Kidney (tissue), 22 donors: ENCODE measurements at places on chromosomes 12 and 14.

DNA sequence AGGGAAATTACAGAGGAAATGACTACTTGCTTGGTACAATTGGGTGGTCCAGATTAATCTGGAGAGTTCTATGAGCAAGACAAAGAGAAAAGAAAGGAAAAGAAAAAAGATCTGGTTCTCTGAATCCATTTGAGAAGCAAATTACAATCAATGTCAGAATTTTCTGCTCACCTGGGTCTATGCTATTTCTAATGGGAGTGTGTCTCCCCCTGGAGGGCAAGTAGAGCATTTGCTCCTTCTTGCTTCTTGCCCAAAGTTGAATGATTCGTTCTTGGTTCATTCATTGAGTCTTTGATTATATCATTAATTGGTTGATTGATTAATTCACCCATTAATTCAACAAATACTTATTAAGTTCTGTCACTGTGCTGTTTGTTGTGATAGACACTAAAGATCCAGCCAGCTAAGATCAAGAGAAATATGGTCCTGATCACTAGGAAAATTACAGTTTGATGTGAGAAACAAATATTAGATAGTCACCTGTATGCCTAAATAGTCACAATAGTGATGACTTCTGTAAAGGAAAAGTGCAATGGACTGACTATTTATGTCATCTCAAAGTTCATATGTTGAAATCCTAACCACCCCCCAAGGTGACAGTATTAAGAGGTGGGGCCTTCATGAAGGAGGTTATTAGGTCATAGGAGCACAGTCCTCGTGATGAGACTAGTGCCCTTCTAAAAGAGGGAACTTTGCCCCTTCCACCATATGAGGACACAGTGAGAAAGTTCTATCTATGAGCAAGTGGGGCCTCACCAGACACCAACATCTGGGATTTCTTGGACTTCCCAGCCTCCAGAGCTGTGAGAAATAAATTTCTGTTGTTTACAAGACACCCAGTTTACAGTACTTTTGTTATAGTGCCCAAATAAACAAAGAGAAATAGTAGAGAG, 8.0 kb upstream of the ASB8 start:
- H3K27ac ChIP-seq = no peak overlapping the region
- H3K4me3 ChIP-seq = no peak overlapping the region
- peak; percentile 58 for DNase-seq
- H3K27me3 ChIP-seq = no peaks in the 10 kb centered on the region
- no peaks in the 10 kb centered on the region for H3K36me3 ChIP-seq

- H3K4me3 ChIP-seq = no peak overlapping the region
- H3K36me3 ChIP-seq = no peaks in the 10 kb centered on the region
- H3K27me3 ChIP-seq = no peaks in the 10 kb centered on the region
- no peak overlapping the region for H3K27ac ChIP-seq
- DNase-seq = no peak
Measured at GRCh38 chr12:127162307-127162706, 1104.7 kb upstream of the TMEM132C start.

DNA sequence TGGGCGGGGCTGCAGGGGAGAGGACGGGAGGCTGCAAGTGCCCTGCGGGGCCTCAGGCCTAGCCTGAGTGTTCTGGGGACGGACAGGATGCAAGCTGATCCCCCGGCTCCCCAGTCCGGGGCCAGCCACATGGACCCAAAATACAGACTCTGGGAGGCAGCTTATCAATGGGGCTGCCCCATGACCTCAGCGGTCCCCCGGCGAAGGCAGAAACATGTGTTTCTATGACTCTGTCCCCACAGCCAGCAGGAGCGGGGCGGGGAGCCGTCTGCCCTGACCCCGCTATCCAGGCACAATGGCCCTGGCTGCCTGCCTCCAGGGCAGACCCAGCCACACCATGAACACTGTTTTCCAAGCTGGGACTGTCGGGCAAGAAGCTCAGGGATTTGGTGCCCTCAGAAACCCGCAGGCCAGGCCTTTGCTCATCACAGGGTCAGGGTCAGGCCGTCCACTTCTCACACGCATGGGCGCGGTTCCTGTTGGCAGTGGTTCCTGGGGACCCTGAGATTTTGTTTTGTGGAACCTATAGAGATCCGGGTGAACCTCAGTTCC, 75.0 kb downstream of the RFLNA start:
- H3K4me3 ChIP-seq = no peak overlapping the region
- peaks cover 26% of the 10 kb centered on the region for H3K36me3 ChIP-seq
- H3K4me1 ChIP-seq = peaks cover 31% of the 10 kb centered on the region
- DNase-seq = no peak

- no peak overlapping the region for H3K27ac ChIP-seq
- no peak overlapping the region for H3K4me3 ChIP-seq
- no peaks in the 10 kb centered on the region for H3K27me3 ChIP-seq
Measured at GRCh38 chr14:90781344-90781761, 34.9 kb downstream of the TTC7B start.

- peak overlapping the region; percentile 67 for H3K4me3 ChIP-seq
- H3K4me1 ChIP-seq = peaks cover 3% of the 10 kb centered on the region
- peaks cover 2% of the 10 kb centered on the region for H3K36me3 ChIP-seq
- no peak for DNase-seq
Measured at GRCh38 chr14:24213866-24214662, 776 bp upstream of the CHMP4A start.

- no peak overlapping the region for H3K4me3 ChIP-seq
- H3K4me1 ChIP-seq = no peaks in the 10 kb centered on the region
- H3K36me3 ChIP-seq = no peaks in the 10 kb centered on the region
- no peak for DNase-seq
- H3K27ac ChIP-seq = no peak overlapping the region
Measured at GRCh38 chr12:101204602-101205304, 5.3 kb downstream of the SLC5A8 start.

- no peaks in the 10 kb centered on the region for H3K4me1 ChIP-seq
- no peak for DNase-seq
- no peak overlapping the region for H3K27ac ChIP-seq
- no peaks in the 10 kb centered on the region for H3K27me3 ChIP-seq
- H3K36me3 ChIP-seq = no peaks in the 10 kb centered on the region
Measured at GRCh38 chr14:65301862-65302539, 110.5 kb upstream of the FUT8 start.

- no peaks in the 10 kb centered on the region for H3K27me3 ChIP-seq
- DNase-seq = no peak
- no peak overlapping the region for H3K27ac ChIP-seq
- H3K4me3 ChIP-seq = no peak overlapping the region
- no peaks in the 10 kb centered on the region for H3K36me3 ChIP-seq
Measured at GRCh38 chr12:17489452-17489851, 600.5 kb downstream of the RERGL start.

DNA sequence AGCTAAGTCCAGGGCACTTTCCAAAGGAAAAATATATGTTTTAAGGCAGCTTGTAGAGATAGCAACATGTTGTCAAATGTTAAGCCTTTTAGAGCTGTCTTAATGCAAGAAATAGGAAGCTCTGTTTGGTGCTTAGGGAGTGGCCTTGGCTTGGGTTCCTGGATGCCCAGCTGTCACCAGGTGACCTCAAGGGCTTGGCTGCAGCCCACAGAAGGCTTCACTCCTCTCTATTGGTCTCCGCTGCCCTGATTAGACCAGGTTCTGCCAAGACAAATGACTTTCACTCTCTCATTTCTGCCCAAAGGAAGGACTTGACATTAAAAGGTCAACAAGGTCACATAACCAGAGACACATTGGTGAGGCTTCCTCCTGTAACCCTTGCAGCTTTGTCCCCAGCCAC, 76.8 kb downstream of the WSCD2 start:
- no peak overlapping the region for H3K27ac ChIP-seq
- H3K36me3 ChIP-seq = no peaks in the 10 kb centered on the region
- no peak overlapping the region for H3K4me3 ChIP-seq
- DNase-seq = no peak
- no peaks in the 10 kb centered on the region for H3K4me1 ChIP-seq

GRCh38 chr12:70508178-70508577, 129.1 kb downstream of the PTPRB start:
- no peak overlapping the region for H3K4me3 ChIP-seq
- H3K4me1 ChIP-seq = no peaks in the 10 kb centered on the region
- no peak overlapping the region for H3K27ac ChIP-seq
- H3K36me3 ChIP-seq = no peaks in the 10 kb centered on the region
- H3K27me3 ChIP-seq = no peaks in the 10 kb centered on the region

GRCh38 chr12:112418273-112418607, 507 bp upstream of the PTPN11 start:
- H3K27me3 ChIP-seq = no peaks in the 10 kb centered on the region
- H3K4me1 ChIP-seq = peaks cover 9% of the 10 kb centered on the region
- DNase-seq = no peak
- H3K27ac ChIP-seq = peak overlapping the region; percentile 95

DNA sequence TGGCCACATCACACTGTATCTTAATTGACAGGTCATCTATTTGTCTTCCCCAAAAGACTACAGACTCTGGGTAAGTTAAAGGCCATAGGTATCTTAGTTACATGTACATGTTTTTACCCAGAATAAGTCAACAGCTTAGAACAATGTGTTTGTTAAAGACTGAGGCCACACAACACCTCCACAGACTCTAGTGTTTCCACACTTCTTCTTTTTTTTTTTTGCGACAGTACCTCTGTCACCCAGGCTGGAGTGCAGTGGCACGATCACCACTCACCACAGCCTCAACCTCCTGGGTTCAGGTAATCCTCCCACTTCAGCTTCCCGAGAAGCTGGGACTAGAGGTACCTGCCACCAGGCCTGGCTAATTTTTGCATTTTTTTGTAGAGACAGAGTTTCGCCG, 1.3 kb downstream of the GPN3 start:
- peaks cover 3% of the 10 kb centered on the region for H3K4me1 ChIP-seq
- no peaks in the 10 kb centered on the region for H3K27me3 ChIP-seq
- H3K36me3 ChIP-seq = peaks cover 12% of the 10 kb centered on the region
- no peak overlapping the region for H3K4me3 ChIP-seq

- H3K27me3 ChIP-seq = no peaks in the 10 kb centered on the region
- peaks cover 8% of the 10 kb centered on the region for H3K36me3 ChIP-seq
- H3K27ac ChIP-seq = no peak overlapping the region
- no peak overlapping the region for H3K4me3 ChIP-seq
- no peak for DNase-seq
Measured at GRCh38 chr12:115972241-115972640, 305.3 kb downstream of the MED13L start.

DNA sequence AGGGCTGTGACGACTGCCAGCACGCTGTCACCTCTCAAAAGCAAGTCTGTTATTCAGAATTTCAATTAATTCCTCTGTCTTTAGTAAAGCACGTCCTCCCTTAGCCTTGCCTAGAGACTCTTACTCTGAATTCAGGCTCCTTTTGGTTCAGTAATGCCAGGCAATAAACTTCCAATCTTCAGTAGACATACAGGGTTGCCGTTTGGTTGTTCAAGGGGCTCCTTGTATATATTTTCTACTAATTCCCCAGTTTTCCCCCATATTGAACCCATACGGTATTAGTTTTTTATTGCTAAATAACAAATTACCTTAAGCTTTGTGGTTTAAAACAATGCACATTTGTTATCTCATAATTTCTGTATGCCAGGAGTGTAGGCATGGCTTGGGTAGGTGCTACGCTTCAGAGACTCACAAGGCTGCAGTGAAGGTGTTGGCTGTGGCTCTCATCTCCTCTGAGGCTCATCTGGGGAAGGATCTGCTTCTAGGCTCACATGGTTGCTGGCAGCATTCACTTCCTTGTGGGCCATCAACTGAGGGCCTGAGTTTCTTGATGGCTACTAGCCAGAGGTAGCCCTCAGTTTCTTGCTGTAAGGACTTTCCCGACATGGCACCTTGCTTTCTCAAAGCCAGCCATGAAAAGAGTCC, 7.3 kb upstream of the CLECL1 start:
- H3K36me3 ChIP-seq = no peaks in the 10 kb centered on the region
- DNase-seq = no peak
- H3K27ac ChIP-seq = peak overlapping the region; percentile 76
- H3K27me3 ChIP-seq = no peaks in the 10 kb centered on the region
- no peaks in the 10 kb centered on the region for H3K4me1 ChIP-seq
- no peak overlapping the region for H3K4me3 ChIP-seq

DNA sequence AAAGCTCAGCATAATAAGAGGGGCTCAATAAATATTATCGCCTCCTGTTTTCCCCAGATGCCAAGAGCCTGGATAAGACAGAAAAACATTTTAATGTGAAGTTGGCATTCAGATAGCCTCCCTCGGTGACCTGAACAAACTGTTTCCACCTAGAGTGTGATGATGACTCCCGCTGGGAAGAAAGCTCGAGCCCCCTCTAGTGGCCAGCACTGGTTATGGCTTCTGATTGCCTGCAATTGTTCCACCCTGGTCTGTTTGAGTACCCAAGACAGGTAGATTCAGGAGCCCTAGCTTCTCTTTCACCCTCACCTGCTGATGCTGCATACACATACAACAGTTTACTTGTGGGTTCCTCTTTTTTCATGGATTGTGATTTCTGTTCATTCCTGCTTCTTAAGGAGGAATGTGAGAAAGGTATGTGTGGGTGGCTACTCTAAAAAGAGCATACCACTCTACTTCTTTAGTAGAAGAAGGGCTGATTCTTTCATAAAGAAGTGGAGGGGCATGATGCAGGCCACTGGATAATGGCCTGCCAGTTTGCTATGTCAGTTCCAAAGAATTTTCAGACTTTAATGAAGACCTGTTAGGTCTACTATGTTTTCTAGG, 6.4 kb downstream of the ERG28 start:
- H3K4me3 ChIP-seq = no peak overlapping the region
- H3K27me3 ChIP-seq = no peaks in the 10 kb centered on the region
- H3K4me1 ChIP-seq = no peaks in the 10 kb centered on the region
- peak; percentile 84 for DNase-seq
- H3K27ac ChIP-seq = no peak overlapping the region
- H3K36me3 ChIP-seq = peaks cover 17% of the 10 kb centered on the region

GRCh38 chr14:92397150-92397952, 74.4 kb downstream of the SLC24A4 start:
- no peak overlapping the region for H3K4me3 ChIP-seq
- H3K27me3 ChIP-seq = no peaks in the 10 kb centered on the region
- no peak overlapping the region for H3K27ac ChIP-seq
- no peaks in the 10 kb centered on the region for H3K36me3 ChIP-seq

DNA sequence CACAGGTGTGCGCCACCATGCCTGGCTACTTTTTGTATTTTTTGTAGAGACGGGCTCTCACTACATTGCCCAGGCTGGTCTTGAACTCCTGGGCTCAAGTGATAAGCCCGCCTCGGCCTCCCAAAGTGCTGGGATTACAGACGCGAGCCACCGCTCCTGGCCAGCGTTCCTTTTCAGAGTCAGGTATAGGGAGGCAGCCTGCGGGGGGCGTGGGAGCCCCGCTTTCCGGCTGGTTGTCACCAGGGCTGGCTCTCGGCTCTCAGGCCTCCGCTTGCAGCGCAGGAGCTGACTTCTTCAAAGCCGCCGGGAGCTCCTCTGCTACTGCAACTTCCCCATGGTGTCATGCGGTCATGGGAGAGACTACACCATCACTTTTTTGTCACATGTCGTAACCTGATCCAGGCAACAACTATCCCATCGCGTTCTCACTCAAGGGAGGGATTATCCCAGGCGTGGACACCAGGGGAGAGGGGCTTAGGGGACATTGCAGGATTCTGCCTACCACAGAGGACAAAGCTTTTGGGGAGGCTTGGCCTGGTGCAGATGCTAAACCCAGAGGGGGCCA, 129.4 kb downstream of the SCARB1 start:
- no peak overlapping the region for H3K27ac ChIP-seq
- peaks cover 13% of the 10 kb centered on the region for H3K4me1 ChIP-seq
- peak; percentile 93 for DNase-seq
